Endothelial cell (in vitro differentiated cells): ENCODE measurements at places on chromosomes 12 and 14. TPM values are rescaled to one million over a fixed set of nuclear protein-coding genes. Genes with fewer than 3 reads are reported as not detected.

DNA sequence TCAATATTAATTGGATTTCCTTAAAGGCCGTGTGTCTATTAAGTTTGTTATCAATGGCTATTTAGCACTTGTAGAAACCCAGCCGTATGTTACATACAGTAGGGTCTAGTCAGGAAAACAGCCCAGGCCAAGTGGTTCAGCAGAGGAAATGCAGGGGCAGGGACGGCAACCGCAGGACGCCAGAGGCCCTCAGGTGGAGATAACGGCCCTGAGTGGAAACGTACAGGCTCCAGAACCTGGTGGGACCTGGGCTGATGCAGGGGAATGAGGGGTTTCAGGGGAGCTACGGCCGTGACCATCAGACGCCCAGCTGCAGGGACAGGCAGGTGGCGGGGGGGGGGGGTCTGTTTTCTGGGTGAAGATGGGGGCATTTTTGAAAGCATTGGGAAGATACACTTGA is 3.7 kb upstream of the ANKLE2 start:
- DNase-seq = no peak

- DNase-seq = peak; percentile 61
Measured at GRCh38 chr14:92254786-92255185, 68.2 kb upstream of the SLC24A4 start.

GRCh38 chr14:93163564-93163963 is 21.1 kb downstream of the MOAP1 start:
- no peak for DNase-seq

- no peak for DNase-seq
Measured at GRCh38 chr12:109989380-109989779, 6.8 kb downstream of the GIT2 start.

- DNase-seq = no peak
Measured at GRCh38 chr12:123134826-123135225, 16.1 kb downstream of the PITPNM2 start.

GRCh38 chr12:64058541-64059265 is 163.4 kb downstream of the KICS2 start:
- no peak for DNase-seq

DNA sequence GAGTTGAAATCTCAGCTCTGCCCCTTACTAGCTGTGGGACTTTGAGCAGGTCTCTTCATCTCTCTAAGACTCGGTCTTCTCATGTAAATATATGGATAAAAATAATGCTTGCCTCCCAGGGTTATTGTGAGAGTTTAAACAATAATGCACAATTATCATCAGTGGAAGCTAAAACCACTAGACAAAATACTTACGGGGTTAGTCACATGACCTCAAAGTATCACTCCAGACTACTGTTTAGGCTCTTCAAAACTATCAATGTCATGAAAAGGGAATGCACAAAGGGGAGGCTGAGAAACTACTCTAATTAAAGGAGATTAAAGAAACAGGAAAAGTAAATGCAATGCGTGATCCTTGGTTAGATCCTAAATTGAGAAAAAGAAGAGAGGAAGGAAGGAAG is 24.5 kb upstream of the TSPAN11 start:
- DNase-seq = no peak

DNA sequence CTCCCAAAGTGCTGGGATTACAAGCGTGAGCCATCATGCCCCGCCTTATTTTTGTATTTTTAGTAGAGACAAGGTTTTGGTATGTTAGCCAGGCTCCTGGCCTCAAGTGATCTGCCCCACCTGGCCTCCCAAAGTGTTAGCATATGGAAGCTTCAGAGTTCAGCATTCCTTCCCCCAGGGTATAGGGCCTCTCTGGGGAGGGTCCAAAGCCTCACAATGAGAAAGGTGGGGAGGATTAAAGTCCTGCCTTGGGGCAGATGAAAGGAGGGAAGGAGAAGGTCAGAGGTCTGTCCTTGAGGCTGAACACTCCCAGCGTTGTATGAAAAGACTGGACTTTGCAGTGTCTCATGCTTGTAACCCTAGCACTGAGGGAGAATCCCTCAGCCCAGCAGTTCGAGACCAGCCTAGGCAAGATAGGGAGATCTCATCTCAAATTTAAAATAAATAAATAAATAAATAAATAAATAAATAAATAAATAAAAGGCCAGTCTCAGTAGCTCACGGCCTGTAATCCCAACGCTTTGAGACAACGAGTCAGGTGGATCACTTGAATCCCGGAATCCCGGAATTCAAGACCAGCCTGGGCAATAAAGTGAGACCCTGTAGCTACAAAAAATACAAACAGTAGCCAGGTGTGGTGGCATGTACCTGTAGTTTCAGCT is 22.0 kb upstream of the RCOR1 start:
- no peak for DNase-seq

GRCh38 chr14:105087963-105088811 is 23.0 kb upstream of the GPR132 start:
- DNase-seq = peak; percentile 60

GRCh38 chr14:97328743-97329142 is 531.6 kb downstream of the VRK1 start:
- no peak for DNase-seq

DNA sequence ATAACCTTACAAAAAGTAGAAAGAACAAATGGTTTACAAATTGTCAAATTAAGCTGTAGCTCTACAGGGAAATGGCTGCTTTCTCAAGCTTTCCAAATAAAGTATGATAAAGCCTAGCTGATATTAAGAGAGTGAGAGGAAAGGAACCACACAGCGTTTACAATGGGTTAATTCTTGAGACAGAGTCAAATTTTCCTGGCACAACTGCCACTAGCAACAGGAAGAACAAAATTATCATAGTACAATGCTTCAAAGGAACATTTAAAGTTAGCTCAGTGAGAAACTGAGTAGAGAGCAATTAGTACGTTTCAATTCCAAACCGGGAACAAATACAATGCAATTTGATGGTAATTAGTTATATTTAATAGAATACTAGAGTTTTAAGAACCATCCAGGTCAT is 116.0 kb downstream of the PPP1R12A start:
- DNase-seq = no peak

- no peak for DNase-seq
Measured at GRCh38 chr14:40394634-40395340, 962.6 kb upstream of the FBXO33 start.

GRCh38 chr12:16586350-16587109 is 19.4 kb downstream of the LMO3 start:
- DNase-seq = no peak

DNA sequence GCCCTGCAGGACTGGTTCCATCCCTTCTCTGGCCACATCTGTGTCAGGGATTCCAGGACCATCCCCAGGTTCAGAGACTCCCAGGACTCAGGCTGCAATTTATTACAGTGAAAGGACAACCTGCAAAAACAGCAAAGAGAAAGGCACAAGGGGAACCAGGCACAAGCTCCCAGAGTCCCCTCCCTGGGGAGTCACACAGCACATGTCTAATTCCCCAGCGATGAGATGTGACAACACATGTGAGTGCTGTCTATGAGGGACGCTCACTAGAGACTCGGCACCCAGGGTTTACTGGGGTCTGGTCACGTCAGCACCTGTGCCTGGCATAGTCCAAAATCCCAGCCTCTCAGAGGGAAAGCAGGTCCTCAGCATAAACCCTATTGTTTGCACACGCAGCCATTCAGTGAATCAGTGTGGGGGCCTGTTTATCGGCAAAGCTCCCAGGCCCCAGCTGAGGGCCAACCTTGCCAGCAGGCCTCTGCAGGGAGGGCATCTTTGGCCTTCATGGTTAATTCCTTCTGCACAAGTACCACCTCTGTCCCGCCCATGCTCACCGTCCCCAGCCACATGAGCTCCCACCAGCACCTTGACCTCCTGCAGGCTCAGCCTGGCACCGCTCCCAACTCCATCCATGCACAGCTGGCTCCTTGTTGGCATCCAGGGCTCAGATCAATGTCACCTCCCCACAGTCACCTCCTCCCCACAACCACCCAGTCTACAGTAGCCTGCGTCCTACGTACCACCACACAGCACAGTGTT is 198.9 kb upstream of the SFSWAP start:
- DNase-seq = no peak

DNA sequence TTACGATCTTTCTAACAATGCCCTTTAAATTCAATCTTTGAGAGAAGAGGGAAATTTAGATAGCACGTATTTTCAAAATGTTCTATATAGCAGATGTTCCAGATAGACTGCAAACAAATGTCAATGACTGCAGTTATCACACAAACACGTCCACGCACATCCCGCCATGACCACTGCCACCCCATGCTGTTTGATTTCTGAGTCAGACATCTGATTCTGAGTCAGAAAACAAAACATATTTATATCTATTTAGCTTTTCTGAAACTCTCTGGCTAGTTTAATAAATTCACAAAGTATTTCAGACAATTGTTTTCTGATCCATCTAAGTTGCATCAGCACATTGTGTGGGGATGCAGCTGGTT is 105.9 kb upstream of the BCAT1 start:
- no peak for DNase-seq

DNA sequence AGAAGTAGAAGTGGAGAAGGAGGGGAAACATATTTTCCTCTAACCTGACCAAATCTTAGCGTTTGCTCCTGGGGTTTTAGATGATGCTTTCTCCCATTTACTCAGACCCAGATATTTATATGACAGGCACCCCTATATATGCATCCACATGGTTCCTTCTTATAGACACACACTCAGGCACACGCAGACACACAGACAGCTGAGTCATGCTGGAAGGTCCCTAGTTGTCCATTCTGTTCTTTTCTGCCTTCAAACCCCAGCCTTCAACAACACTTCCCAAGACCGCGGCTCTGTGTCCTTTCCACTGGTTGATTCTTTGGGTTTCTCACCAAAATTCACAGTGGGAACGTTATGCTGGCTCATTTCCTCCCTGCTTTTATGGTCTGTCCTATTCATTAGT is 52.1 kb downstream of the HSPB8 start:
- DNase-seq = no peak

DNA sequence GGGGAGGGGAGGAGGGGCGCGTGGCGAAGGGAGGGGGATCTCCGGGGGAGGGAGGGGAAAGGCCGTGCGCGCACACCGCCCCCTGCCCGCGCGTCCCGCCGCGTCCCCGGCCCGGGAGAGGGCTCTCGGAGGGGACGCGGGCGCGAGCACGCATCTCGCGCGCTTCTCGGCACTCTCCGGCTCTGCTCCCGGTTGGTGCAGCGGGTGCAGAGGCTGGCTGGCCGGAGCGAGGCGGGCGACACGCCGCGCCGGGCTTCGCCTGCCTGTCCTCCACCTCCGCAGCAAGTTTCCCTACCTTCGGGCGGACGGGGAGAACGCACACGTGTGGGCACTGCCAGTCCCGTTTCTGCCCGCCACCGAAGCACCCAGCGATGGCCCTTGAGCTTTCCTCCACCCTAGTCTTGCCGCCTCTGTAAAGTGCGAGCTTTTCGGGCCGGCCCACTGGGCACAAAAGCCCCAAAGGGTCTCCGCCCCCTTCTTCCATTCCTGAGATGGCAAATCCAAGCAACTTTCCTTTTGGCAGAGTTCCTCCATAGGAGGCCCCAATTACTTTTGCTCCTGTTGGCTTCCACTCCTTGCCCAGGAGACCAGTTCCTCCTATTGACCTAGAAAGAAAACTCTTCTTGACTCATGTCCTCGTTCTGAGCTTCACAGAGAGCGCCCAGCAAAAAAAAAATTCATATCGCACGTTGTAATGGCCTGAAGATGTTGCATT is 363 bp upstream of the CSAD start:
- DNase-seq = peak; percentile 86

- DNase-seq = no peak
Measured at GRCh38 chr14:76307786-76308780, 67.9 kb upstream of the ESRRB start.

GRCh38 chr12:24719293-24719721 is 229.6 kb downstream of the BCAT1 start:
- DNase-seq = no peak

DNA sequence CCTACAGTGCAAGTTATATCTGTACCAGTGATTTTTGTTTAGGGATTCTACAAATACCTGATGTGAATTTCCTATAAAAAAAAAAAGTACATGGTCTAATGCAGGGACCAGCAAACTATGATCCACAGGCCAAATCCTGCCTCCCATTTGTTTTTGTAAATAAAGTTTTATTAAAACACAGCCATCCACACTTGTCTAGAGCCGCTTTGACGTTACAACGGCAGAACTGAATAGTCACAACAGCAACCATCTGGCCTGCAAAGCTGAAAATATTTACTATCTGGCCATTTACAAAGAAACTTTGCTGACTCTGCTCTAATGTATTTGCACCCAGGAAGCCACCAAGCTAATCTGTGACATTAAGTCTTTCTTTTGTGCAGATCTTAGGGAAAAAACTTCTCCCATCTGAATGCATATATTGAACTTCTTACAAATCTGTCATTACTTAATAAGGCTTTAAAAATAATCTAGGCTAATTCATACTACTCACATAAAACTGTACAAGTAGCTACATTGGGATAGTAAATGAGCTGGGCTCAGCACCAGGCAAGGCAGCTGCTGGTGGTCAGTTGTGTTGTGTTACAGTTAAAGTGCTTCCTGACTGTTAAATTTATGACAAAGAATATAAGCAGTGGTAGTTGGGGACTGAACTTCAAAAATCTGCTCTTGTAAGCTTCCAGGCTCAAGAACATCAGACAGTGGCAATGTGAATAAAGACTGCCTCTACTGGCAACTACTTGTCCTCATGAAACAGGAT is 303.3 kb downstream of the MED13L start:
- DNase-seq = no peak

DNA sequence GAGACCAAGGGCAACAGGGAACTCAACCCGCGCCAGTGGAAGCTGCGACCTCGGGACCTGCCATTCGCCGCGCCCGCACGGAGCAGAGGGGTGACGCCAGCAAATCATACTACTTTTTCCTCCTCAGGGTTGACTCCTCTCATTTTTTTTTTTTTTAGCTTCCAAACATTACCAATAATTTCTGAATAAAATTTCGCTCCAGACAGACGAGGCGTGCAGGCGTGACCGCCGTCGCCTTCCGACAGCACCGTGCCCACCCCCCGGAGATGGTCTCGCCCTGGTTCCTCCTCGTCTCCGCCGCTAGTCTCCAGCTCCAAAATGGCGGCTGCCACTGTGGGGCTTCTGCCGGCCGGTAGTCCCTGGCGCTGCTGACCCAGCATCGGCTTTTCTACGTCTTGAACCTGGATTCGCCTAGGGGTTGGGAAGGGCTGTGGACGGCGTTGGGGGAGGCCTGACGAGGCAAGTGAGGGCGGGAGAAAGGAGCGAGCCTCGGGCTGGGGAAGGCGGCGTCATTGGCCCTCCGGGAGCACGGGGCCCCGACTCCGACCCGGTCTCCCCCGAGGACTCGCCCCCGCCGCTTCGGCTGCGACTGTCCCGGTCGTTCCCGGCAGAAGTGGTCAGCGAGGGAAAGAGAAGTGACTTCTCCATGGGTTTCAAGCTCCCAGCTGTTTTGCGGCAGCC is at the start of the genes CPSF2 and NDUFB1:
Gene CPSF2 (plus strand): TSS at position 300 of the 681 bp plus-strand sequence. CDS start 9,016 bp downstream, outside the sequence.
Gene NDUFB1 (minus strand): TSS at position 37 of the 681 bp plus-strand sequence. CDS start 4,069 bp downstream, outside the sequence.
- peak; percentile 78 for DNase-seq

GRCh38 chr12:67885375-67886169 is 103.7 kb upstream of the IFNG-AS1 start:
- DNase-seq = no peak

The KRT82 gene
- not detected for total RNA-seq

The HSPA2 gene
- 9.4 TPM for total RNA-seq

The NRL gene
- 1.2 TPM for total RNA-seq

The AICDA gene
- 0.10 TPM for total RNA-seq

The DDN gene
- total RNA-seq = 0.10 TPM

The MIP gene
- total RNA-seq = 0.10 TPM

The OTOGL gene
- 0.31 TPM for total RNA-seq
